ENCODE measurements at places on chromosomes 2 and 18.

DNA sequence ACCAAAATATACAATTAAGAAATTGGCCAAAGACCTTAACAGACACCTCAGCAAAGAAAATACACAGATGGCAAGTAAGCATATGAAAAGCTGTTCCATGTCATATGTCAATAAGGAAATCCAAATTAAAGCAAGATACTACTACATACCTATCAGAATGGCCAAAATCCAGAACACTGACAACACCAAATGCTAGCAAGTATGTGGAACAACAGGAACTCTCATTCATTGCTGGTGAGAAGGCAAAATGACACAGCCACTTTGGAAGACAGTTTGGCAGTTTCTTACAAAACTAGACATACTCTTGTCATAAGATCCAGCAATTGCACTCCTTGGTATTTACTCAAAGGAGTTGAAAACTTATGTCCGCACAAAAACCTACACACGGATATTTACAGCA, 20.3 kb upstream of the DNAJC10 start:
- no peak for DNase-seq

- no peak for DNase-seq
These were observed 81.6 kb downstream of the ASAP2 start for GRCh38 chr2:9288233-9288632.

GRCh38 chr2:218322768-218323525, 30.6 kb upstream of the TMBIM1 start:
- DNase-seq: peak; percentile 22

DNA sequence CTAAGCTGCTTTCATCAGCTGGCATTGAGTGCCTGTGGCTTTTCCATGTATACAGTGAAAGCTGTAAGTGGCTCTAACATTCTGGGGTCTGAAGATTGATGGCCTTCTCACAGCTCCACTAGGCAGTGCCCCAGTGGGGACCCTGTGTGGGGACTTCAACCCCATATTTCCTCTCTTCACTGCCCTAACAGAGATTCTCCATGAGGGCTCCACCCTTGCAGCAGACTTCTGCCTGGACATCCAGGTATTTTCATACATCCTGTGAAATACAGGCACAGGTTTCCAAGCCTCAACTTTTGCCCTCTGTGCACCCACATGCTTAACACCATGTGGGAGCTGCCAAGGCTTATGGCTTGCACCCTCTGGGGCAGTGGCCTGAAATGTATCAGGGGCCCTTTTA, 188.2 kb upstream of the SYT4 start:
- no peak for DNase-seq

GRCh38 chr2:29917781-29918180, 3.6 kb downstream of the ALK start:
- DNase-seq: no peak

GRCh38 chr2:238970553-238971081, 122.7 kb downstream of the TWIST2 start:
- peak; percentile 6 for DNase-seq

DNA sequence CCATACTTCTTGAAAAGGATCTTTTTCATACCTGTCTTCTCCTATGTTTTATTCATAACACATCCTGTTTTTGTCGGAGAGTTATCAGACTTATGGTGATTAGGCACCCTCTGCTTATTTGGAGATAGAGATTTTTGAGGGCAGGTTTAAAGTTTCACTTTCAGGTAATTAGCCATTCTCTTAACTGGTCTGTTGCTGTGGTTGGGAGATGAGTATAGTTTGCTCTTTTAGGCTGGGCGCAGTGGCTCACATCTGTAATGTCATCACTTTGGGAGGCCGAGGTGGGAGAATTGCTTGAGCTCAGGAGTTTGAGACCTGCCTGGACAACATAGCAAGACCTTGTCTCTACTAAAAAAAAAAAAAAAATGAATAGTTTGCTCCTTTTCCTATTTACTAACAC, 25.3 kb downstream of the SFTPB start:
- no peak for DNase-seq

- no peak for DNase-seq
These were observed 24.7 kb downstream of the RNF103 start for GRCh38 chr2:86598966-86599365.

DNA sequence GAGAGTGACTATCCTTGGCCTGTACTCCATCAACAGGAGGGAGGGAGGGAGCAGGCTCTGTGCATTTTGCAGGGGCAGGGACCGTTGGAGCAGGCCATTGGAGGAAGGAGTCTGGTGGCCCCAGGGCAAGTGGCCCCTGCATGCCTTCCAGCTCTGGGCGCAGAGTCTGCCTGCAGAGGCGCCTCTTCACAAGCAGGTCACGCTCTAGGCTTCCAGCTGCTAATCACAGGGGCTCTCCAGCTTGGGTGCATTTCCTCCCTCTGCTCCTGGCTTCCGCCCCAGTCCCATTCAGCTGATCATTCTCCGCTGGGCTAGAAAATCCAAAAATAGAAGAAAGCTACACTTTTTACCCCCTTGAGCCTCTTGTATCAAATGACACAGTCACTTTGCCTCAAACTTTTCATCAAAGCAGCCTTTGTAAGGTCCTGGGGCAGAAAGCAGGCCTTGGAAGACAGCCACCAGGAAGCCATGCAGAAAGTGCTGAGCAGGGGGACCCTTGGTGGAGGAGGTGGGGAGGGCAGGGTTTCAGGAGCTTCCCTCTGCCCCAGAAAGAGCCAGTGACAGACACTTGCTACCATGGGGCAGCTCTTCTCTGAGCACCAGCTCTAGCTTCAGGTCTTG, 11.3 kb downstream of the TMEM247 start:
- no peak for DNase-seq

DNA sequence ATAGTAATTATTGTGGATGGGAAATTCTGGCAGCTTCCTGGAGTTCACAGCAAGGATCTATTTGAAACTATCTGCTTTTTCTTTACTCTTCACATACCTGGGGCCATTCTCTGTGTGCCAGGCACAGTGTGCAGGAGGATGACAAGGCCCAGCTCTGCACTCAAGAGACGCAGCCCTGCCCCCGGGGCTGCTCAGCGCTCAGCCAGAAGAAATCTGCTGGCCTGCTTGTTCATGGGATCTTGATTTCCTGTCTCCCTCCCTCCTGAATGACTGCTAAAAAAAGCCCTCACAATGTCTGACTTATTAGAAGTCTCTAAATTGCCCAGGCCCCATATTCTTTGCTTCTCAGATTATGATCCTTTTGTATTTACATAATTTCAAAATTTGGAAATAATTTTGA, 210.9 kb downstream of the DCDC2C start:
- no peak for DNase-seq

DNA sequence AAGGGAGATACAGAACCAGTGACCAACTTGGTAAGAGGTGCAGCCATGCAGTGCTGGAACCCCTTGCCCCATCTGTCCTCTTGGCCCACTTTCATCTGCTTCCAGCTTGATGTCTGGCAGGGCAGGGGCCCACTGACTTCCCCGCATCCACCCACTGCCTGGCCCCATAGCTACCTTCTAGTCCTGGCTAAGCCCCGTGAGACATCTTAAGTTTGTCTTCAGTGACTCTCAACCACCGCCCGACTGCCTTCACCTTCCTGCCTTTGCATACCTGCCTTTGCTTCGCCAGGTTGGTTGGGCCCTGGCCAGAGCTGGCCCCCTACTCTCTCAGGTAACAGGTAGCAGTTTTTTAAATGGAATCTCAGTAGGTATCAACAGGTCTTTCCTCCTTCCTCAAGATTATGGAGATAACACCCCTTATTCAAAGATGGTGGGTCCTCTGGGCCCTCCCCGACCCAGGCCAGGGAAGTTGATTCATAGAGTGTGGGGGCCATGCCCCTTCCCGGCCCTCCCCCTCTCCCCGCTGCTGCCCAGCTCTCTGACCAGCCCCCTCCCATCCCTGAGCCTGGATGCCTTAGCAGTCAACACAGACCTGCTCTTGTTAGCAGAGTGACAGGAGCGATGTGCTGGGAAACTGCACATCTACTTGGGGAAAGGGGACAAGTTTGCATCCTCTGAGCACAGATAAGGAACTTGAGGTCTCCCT, 2.8 kb downstream of the ARID5A start:
- DNase-seq: no peak

- no peak for DNase-seq
These were observed 157.5 kb upstream of the TACR1 start for GRCh38 chr2:75356865-75357264.

DNA sequence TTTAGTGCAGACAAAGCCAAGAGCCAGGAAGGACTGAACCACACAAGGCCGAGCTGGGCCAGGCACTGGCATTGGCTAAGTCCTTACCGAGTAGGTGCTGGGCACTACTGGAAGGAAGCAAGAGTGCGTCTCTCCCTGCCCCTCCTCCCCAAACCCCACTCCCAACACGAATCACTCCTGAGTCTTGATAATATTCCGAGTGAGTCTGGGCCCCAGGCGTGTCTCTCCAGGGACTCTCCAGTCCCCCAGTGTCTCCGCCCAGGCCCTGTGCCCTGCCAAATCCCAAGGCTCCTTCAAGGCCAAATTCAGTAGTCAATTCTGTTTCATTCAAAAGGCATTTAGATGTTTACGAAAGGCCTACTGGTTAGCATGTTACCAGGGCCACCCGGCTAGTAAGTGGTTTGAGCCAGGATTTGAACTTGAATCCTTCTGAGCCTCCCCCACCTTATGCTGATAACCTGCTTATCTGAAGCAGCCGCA, 82.8 kb downstream of the GLI2 start:
- no peak for DNase-seq

DNA sequence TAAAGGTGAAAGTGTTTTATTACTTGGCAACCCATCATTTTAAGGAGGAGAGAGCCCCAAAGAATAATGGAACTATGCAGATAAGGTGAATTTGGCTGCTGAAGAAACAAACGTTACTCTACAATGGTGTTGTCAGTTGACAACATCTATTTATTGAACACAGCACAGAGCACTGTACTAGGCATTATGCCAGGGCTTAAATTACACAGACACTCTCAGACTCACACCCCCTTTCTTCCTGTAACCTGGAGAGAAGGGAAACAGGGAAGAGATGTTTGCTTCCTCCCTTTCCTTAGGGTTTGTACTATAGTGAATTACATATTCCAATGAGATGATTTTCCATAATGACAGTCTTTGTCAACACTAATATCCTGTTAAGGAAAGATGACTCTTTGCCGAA, 94.0 kb upstream of the ATP5MC3 start:
- DNase-seq: no peak

GRCh38 chr2:110941226-110941625, 179.5 kb upstream of the BCL2L11 start:
- DNase-seq: no peak

DNA sequence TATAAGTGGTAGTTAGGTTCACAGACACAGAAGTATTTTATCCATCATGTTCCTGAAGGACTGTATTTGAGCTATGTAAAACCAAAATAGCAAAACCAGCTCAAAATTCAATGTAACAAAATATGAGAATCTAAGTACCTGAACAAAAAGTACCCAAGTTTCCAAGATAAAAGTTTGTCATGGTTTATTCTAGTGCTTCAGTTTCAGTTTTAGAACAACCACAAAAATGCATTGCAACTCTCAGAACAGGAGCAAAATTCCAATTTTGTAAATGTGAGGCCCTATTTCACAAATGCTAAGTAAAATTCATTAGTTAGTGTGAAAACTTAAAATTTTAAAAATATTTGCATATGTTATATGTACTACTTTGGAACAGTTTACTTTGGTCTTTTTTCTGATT, 5.0 kb upstream of the ALPK2 start:
- DNase-seq: no peak

GRCh38 chr2:3432693-3433338, 53.3 kb downstream of the TRAPPC12 start:
- DNase-seq: no peak

- DNase-seq: no peak
These were observed 111.9 kb downstream of the IRS1 start for GRCh38 chr2:226687641-226688253.

- DNase-seq: no peak
These were observed 67.8 kb upstream of the RPRM start for GRCh38 chr2:153546358-153546757.

DNA sequence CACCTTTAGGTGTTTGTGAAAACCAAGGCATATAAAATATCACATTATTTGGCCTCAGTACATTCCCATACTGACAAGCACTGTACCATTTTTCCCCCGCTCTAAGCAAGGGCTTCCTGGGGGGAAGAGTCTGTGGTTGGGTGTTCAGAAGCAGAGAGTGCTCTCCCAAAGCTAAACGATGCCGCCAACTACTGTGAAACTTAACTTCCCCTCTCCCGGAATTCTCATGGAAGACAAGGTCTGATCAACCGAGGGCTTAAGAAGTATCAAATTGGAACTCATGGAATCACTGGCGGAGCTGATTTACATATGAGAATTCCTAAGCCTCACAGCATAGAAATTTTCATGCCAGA, 433 bp upstream of the MFF start:
- DNase-seq: no peak

DNA sequence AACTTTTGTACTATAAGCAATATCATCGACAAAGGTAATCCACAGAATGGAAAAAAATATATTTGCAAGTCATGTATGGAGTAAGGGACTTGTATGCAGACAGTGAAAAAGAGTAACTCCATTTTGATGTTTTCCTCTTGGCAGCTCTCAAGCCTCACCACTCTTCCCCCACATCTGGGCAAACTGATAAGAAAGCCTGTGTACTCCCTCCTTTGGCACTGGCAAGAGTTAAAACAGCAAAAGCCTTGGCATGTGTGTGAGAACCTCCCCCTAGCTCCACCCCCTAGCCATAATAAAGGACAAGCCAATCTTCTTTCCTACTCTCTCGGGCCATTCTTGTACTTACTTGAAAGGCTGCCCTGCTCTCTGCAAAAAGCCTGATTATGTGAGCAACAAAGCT, 335.2 kb downstream of the LRATD1 start:
- DNase-seq: no peak

GRCh38 chr2:137944714-137945113, 19.6 kb upstream of the HNMT start:
- DNase-seq: no peak

- DNase-seq: no peak
These were observed 4.3 kb downstream of the TGOLN2 start for GRCh38 chr2:85323351-85323987.

DNA sequence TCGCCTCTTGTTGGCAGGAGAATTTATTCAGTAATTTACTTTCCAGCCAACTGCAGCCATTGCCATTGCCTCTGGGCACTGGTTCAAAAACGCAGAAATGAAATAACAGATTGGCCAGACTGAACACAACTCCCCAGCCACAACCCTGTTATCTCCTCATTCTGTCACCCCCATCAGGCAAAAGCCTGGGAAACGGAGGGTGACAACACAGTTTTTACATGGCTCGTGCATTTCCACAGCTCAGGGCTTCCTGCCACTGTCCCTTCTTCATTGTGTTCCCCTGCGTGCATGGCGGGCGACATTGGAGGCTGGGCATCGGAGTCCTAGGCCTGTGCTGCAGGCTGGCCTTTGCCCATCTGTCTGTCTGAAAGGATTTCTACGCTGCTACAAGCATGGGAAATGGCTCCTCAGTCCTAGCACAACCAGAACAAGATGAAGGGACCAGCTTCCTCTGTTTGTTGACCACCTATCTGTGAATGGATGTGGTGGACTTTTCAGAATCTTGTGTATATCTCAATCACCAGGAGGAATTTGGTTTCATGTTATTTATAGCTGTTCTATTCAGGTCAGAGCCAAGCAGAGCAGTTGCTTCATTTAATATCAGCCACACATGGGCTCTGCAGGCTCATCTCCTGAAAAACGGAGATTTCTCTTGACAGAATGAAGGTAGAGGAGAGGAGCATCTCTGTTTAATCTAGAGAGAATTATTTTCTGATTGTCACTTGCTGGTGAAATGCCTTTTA, 107.0 kb downstream of the MGAT5 start:
- peak; percentile 60 for DNase-seq

GRCh38 chr2:141791521-141791920, 339.3 kb downstream of the LRP1B start:
- no peak for DNase-seq
